ENCODE measurements at places on chromosomes 16 and 17. TPM values are rescaled to one million over a fixed set of nuclear protein-coding genes. Genes with fewer than 3 reads are reported as not detected.

CDRT4 gene
- 1.1 TPM for total RNA-seq

MMP15 gene
- total RNA-seq = 9.5 TPM

CMTM4 gene
- total RNA-seq = 13.9 TPM

NEURL4 gene
- total RNA-seq = 10.9 TPM

KRT20 gene
- not detected for total RNA-seq

ZNF207 gene
- 99.7 TPM for total RNA-seq

FBXL19 gene
- total RNA-seq = 29.6 TPM

KLHL10 gene
- not detected for total RNA-seq

CCL3 gene
- not detected for total RNA-seq

CSNK1D gene
- 53.3 TPM for total RNA-seq

GLIS2 gene
- 1.0 TPM for total RNA-seq

C16orf96 gene
- total RNA-seq = not detected

TMED6 gene
- not detected for total RNA-seq

UNC13D gene
- total RNA-seq = 1.2 TPM

DRC3 gene
- 0.15 TPM for total RNA-seq

MRPS34 gene
- 136 TPM for total RNA-seq

Measured in hair follicular keratinocyte (primary cell).